ENCODE measurements at places on chromosomes 1 and 21.

DNA sequence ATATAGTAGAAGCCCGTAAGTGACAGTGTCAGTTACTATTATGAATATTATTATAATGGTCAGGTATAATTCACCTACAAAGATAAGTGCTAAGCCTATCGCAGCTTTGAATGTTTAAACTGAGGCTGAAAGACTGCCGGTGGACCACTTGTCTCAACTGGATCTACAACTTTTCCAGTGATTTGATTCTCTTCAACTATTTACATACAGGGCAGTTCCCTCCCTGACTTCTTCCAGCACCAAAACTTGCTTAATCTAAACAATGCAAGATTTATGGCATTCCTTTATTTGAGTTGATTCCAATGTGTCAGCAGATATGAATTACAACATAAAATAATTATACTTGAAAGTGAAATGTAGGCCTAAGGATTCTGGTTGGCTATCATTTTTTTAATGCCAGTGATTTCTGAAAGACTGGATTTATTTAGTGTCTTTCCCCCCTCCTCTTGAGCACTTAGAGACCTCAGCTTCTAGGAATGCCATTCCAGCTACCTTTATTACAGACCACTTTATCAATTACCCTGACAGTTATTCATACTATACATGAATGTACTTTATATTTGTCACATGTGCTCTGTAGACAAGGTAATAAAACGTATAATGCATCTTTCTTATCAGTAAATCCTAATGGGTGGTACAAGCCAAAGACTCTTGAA is 153.3 kb upstream of the C8B start:
- no peak for DNase-seq

DNA sequence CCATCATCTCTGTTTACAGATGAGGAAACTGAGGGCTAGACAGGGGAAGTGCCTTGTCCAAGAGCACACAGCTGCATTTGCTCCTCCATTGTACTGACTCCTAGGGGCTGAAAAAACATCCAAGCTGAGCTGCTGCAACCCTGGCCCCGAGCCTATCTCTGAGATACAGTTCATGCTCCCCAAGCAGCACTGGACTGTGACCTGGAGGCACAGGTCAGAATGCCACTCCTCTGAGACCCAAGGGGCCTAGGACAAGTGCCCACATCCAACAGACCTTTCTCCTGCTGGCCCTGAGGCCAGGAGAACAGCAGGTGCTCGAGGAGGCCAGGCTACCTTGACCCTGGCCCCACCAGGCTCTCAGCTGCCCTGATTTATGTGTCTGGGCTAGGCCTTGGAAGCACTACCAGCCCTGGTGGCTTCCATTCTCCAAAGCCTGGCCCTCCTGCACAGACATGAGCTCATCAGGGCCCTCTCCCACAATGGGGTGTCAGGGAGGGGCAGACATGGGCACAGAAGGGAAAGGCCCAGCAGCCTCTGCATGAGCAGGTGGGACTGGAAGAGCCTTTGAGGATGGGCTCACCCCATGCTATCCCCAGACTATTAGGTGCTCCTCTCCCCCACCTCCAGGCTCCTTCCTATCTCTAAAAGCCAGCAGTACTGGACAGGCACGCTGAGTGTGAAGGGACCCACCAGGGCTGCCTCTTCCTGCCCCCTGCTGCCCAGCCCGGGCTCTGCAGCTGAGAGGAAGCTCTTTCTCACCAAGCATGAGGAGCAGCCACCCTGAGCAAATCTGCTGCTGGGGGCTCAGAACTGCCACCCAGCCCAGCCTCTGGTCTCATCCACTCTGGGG is 18.8 kb downstream of the ADGRB2 start:
- no peak for DNase-seq

GRCh38 chr1:47997289-47998200 is at the start of gene TRABD2B:
Gene TRABD2B (minus strand): TSS chr1:47997385.
- DNase-seq: peak; percentile 48

DNA sequence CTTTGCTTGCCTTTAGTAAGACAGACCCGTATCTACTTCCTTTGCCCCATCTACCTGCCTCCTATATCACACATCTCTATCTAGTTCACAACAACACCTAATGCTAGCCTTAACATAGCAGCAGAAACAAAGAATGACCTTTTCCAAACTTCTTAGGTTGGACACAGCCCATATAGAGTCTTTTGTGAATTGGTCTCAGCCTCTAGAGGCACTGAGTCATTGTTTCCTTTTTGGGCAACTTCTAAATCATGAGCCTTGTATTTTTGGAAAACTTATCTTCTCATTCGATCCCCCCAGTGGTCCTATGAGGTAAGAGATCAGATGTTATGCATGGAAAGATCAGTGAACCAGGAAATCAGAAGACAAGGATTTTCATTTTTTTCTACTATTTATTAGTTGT is 679.4 kb upstream of the USP24 start:
- no peak for DNase-seq

DNA sequence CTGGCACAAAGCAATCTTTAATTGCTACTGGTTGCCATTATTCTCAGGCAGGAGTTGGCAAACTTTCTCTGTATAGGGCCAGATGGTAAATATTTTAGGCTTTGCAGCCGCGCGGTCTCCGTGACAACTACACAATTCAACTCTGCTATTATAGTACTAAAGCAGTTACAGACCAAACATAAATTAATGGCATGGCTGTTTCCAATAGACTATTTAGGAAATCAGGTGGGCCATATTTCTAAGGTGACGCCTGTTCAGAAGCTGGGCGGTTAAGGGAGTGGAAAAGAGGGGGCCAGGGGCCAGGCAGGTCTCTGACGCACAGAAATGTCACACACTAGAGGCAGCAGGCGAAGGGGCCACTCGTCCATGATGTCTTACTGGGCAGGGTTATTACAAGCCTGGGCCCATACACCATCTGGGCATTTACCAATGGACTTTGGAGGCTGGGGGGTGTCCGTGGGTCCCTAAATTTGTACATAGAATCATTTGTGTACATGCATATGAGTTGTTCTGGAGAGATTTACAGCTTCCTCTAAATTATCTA is 80.1 kb downstream of the STUM start:
- no peak for DNase-seq

GRCh38 chr1:193104502-193104906 is 710 bp downstream of the GLRX2 start:
- DNase-seq: peak; percentile 7

GRCh38 chr1:21511579-21512522 is 2.6 kb downstream of the ALPL start:
- DNase-seq: no peak

DNA sequence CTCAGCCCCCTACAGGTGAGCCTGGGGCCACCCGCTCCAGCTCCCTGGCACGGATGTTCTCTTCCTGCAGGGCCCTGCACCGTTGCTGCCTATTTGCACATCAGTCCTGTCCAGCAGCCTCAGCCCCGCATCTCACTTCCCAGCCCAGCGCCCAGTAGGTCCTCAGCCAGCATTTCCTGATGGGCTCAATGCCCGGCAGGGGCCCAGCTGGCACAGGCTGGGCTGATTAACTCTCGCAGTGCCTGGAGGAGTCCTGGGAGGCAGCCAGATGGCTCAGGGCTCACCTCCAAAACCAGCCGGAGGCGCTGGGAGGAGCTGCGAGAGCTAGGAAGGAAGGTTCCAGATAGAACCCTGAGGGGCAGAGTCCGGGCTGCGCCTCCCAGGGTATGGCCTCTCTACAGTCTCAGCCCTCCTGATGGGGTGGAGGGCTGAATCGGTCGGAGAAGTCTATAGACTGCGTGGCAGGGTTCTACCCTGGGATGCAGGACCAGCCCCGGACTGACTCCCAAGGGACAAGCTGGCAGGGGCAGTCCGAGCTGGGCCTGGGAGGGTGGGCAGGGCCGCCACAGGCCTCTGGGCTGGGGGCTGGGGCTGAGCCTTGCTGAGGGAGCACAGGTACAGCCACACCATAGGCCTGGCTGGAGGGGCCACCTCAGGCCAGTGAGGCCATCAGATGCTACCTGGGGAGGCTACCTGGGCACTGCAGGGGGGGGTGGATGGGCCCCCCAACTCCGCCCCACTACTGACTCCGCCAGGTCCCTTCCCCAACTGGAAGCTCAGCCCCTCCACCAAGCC is 19.2 kb upstream of the CLSTN1 start:
- no peak for DNase-seq

DNA sequence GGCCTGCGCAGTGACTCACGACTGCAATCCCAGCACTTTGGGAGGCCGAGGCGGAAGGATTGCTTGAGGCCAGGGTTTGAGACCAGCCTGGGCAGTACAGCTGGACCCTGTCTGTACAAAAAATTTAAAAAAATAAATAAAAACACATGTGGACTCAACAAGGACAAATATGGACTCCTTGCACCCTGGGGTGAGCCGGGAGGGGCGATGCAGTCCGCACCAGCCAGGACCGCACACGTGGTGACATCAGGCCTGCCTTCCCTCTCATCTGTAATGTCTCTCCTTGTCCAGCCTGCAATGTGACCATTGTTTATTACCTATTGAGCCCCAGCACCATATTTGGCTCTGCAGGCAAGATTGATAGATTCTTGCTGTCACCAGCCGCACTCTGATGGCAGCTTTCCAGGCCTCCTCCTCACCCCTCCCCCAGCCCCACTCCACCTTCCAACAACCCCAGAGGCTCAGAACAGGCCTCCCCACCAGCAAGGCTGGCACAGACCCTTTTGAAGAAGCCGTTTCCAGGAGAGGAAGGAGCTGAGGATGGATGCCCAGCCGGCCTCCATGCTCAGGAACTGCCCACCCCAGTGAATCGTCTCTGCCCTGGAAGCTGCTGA is 55.2 kb downstream of the IRF2BP2 start:
- DNase-seq: no peak

DNA sequence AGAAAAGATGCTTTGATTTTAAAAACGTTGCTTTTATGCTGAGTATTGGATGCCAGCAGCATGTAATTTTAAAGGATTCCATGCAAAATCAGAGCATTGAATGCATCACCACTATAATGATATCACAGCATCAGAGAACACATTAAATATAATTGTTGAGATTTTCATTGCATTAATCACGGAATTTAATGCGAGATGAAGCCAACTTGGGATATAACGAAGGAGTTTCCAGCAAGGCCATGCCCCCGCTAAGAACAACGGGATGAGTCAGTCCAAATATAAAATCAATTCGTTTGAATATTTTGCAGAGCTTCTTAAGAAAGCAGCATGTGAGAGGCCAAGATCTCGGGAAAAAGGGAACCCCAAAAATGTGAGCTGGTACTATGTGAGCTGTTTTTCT is 423.4 kb upstream of the CHRM3 start:
- DNase-seq: no peak

GRCh38 chr1:47935856-47936255 is 61.3 kb downstream of the TRABD2B start:
- DNase-seq: no peak

DNA sequence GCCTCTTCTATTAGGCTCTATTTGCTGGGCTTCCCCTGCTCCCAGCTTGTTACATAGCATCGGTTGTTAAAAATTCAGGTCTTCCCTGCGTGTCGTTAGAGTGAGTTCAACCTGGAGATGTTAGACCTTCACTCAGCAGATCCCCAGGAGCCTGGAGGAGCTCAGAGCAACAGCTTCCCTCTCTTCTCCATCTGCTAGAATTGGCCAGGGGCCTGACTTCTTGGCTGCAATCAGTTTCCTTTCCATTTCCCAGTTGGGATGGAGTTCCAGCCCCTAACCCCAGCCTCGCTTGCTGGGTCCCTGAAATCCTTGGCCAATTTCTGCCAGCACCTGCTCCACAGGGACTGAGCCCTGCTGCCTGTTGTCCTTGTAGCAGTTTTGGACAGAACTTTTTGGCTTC is 55.9 kb downstream of the MT1HL1 start:
- DNase-seq: no peak

- no peak for DNase-seq
Observed at GRCh38 chr21:34360488-34361241, 3.1 kb upstream of the KCNE2 start.

DNA sequence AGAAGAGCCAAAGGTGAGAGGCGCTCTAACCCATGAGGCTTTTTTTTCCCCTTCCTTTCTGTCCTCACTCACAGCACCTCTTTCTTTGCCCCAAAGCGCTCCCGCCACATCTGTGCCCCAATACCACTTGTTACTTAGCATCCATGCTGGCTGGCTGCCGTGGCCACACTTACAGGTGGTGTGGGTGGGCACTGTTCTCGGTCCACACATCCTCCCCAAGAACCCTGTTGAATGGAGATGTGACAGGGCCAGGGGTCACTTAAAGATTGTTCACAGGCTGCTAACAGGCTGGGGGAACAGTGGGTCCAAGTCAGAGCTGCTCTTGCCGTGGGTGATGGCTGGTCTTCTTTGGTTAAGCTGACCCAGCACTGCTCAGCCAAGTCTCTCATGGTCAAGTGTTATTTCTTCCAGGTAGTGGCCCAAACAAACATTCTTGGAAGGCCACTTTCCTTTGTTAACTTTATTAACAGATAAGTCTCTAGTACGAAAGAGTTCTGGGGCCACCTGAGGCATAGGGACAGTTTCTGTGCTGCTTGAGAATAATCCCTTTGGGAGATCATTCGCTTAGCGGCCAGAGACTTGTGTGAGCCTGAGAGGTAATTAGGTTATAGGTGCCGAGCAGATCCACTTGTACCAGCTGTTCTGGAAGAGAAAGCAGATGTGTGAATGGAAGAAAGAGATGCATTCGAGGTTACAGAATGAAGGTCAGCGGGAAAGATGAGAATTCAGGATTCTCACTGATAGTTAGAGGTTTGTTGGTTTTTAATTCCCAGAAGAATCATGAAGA is 62.6 kb upstream of the IRF2BP2 start:
- DNase-seq: no peak

DNA sequence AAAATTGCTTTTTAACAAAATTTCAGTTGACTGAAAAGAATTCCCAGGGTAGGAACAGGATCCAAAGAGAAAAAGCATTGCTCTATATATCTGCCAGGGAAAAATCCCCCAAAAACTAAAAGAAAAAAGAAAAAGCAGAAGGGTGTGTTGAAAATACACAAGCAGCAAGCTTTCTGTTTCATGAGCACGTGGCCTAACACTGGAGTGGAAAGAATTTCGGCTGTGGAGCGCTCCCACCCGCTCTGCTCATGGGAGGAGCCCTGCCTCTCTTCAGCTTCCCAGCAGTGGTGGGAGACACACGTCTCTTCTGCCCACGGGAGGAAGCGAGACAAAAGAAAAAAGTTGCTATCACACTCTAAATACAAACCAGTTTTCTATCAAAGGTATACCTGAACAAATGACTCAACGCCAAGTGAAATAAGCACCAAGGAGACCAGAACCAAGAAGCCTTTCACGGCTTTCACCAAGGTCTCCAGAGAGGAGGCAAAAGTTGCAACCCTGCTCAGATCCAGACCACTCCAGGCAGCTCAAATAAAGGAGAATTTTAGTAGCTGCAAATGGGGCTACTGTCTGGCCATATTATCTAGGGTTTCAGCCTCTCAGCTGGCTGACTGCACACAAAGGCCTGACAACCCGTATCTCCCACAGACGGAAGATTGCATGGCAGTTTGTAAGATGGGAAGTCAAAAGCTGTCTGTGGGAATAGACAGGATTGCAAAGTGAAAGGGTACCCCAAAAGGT is 29.5 kb upstream of the ZNF496 start:
- no peak for DNase-seq

Data from activated T-cell treated with anti-CD3 and anti-CD28 coated beads for 24 hours (primary cell).